ENCODE measurements at places on chromosomes 1 and 21.

- no peak for DNase-seq
These were observed 7.1 kb downstream of the ANGEL2 start for GRCh38 chr1:213008564-213008963.

- no peak for DNase-seq
These were observed 39.1 kb upstream of the FHAD1 start for GRCh38 chr1:15207829-15208429.

DNA sequence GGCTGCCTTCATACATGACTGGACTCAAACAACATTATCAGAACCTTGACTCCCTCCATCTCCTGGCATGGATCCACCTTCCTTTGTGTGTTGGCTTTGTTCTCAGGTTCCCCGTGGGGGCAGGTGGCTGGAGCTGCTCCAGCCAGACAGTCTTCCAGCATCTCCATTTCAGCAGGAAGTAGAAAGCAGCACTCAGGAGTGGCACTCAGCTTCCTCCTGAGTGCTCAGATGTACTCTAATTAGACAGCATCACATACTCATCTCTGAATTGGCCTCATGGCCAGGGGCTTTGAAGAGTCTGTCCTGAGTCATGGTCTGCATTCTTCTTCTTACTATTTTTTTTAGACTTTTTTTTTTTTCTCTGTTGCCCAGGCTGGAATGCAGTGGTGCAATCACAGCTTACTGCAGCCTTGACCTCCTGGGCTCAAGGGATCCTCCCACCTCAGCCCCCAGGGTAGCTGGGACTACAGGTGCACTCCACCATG is 27.9 kb downstream of the OVAAL start:
- no peak for DNase-seq

GRCh38 chr1:198529414-198529813 is 11.1 kb downstream of the ATP6V1G3 start:
- DNase-seq: no peak

- no peak for DNase-seq
These were observed 739.0 kb upstream of the NCAM2 start for GRCh38 chr21:20259031-20259867.

- DNase-seq: no peak
These were observed 7.7 kb downstream of the ADAMTS1 start for GRCh38 chr21:26837539-26837938.

GRCh38 chr1:115112496-115113375 is 23.4 kb upstream of the TSPAN2 start:
- DNase-seq: peak; percentile 15

DNA sequence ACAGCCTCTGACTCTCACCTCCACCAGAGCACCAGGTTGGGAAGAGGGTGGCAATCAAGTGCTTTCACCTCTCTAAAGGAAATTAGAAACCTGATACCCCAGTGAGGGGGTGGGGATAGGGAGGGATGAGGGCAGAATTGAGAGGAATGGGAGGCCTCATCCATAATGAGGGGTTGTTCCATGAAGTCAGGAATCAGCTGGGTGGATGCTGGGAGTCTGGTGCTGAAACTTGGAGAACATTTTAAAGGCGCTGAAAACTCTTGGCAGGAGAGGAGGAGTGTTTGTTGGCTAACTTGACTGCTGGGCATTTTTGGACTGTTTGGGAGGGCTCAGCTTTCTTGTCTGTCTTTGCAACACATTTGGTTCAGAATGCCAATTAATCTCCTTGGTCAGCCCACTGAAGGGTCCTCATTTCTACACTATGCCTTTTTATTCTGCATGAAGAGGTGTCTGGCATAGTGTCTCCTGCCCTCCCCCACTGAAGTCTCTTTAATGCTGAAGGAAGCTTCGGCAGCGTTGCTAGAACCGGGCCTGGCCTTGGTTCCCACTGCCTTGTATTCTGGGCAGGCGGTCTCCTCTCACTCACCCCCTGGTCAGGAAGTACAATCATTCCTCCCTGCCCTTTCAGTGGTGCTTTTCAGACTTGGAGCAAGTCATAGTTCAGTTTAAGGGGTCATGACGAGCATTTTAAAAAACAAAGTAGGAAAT is 2.2 kb downstream of the PHGDH start:
- DNase-seq: no peak

DNA sequence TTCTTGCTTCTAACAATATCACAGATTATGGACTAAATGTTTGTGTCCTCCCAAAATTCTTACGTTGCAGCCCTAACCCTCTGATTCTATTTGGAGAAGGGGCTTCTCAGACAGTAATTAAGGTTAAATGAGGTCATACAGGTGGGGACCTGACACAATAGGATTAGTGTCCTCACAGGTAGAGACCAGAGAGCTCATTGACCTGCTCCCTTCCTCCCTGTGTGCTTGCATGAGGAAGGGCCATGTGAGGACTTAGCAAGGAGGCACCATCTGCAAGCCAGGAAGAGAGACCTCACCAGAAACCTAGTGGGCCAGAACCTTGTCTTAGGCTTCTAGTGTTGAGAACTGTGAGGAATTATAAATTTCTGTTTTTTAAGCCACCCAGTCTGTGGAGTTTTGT is 322.6 kb downstream of the SMYD3 start:
- no peak for DNase-seq

- no peak for DNase-seq
These were observed 108.8 kb downstream of the ADAMTS1 start for GRCh38 chr21:26736449-26736848.

DNA sequence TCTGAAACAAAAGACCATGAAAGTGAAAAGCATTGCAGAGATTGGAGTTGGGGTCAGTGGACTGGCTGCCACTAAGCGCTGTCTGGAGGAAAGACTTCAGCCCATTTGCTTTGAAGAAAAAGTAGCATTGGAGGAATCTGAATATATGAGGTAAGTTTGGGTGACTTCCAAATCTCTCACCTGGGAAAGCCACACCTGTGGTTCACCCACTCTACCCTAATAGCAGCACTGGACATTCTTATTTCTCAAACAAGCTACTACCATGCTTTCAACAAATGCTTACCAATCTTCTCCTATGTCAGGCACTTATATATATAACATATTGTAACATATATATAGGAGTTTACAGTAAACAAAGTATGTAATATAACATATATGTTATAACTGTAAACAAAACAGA is 76.0 kb upstream of the POGK start:
- no peak for DNase-seq

- DNase-seq: no peak
These were observed 239.6 kb upstream of the FGGY start for GRCh38 chr1:59057211-59057694.

GRCh38 chr1:76554283-76554682 is 313.0 kb upstream of the ST6GALNAC5 start:
- DNase-seq: no peak

GRCh38 chr1:166197597-166197996 is 30.8 kb upstream of the FAM78B start:
- no peak for DNase-seq

DNA sequence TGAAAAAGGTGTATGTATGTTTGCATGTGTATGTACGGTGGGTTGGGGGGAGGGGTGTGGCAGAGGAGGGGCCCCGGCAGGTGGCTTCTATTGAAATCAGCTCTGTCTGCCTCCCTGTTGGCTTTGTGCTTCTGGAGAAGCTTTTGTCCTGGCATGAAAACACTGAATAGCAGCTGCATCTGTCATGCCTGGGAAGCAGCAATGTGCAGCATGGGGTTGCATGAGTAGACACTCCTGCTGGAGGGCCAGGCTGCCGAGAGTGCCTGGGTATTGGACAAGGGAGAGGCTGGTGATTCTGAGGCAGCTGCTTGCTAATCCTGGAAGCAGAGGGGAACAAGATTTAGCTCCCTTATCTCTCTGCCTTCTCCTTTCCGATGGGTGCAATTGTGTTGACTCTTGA is 20.5 kb downstream of the MAPKAPK2 start:
- no peak for DNase-seq

Measured in activated T-cell treated with anti-CD3 and anti-CD28 coated beads for 48 hours (primary cell).